ENCODE measurements at places on chromosomes 1 and 21. TPM values are rescaled to one million over a fixed set of nuclear protein-coding genes. Genes with fewer than 3 reads are reported as not detected.

DNA sequence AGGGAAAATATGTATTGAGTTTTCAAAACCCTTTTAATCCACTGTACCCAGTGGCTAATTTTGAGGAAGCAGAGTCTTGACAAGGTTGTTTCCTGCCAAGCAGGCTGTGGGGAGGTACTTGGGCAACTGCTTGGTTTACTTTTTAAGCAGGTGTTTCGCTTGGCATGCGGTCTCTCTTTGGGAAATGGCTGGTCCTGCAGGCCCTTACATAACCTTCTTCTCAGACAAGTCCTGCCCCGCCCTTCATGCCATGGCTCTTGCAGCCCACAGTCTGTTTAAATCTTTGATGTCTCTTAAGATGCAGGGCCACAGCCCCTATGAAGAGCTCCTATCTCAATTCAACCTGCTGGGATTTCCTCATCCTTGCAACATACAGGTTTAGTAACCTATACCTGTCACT is 36.0 kb upstream of the ABCD3 start:
- no peak for DNase-seq

DNA sequence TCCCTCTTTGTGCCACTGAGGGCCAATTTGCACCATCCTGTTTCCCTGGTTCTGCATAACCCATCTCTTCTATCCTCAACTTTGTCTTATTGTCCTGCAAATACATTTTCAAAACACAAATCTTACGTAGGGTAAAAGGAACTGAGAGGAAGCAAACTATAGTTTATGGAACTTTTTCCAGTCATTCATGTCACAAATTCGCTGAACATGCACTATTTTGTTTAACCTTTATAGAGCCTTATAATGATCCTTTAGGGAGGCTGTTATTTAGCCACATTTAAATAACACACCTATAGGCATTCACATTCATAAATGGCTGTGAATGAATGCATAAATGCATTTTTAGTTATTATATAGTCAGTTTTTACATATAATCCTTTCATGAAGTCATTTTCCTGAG is 85.0 kb downstream of the PLPPR5 start:
- DNase-seq = no peak

DNA sequence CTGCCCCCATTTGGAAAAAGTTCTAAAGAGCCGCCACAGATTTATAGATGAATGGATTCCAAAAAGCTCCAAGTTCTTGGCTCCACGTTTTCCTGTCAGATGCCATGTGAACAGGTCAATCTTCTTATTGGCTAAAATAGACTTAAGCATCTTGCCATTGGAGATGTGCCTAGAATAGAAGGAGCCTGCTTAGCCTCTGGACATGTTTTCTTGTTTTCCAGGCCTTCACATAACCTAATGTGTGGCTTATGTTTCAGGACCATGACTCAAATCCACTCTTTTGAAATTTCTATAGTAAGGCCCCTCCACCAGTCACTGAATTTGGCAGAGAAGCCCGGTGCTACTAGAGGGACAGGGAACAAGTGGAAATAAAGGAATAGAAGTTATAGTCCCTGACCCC is 31.5 kb downstream of the PHC2 start:
- no peak for DNase-seq

GRCh38 chr21:36429947-36430546 is 44.9 kb downstream of the CHAF1B start:
- DNase-seq = no peak

- no peak for DNase-seq
Observed at GRCh38 chr1:210940081-210940617, 193.8 kb downstream of the KCNH1 start.

DNA sequence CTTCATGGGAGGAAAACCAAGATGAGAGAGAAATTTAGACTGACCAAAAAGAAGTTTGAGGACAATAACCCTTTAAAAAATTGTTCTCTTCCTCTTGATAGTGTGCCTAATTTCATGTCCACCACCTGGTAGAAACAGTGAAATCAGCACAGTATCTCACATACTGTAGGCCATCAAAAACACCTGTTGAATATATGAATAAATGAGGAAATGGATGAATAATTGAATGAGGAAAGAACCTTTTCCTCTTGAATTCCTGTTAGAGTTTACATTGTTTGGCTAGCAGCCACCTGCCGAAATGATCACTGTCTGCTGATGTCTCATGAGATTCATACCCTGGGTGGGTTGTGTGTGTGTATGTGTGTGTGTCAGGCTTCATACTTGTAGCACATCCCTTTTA is 198.7 kb upstream of the PBX1 start:
- no peak for DNase-seq

DNA sequence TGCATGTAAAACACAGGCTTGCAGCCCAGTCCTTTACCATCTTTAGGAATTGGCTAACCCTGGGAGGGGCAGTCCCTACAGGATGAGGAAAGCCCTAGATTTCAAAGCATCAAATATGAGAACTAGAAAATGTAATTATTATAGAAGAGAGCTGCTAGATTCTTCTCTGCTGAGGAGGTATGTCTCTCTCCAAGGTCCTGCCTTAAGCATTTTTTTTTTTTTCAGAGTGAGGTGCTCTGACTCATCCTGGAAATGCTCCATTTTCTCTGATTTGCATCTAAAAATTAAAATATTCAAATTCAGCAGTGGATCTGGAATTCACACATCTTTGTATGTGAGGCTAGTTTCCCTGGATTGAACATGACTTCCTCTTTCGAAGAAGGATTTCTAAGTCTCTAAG is 149.8 kb downstream of the ZNF648 start:
- no peak for DNase-seq

DNA sequence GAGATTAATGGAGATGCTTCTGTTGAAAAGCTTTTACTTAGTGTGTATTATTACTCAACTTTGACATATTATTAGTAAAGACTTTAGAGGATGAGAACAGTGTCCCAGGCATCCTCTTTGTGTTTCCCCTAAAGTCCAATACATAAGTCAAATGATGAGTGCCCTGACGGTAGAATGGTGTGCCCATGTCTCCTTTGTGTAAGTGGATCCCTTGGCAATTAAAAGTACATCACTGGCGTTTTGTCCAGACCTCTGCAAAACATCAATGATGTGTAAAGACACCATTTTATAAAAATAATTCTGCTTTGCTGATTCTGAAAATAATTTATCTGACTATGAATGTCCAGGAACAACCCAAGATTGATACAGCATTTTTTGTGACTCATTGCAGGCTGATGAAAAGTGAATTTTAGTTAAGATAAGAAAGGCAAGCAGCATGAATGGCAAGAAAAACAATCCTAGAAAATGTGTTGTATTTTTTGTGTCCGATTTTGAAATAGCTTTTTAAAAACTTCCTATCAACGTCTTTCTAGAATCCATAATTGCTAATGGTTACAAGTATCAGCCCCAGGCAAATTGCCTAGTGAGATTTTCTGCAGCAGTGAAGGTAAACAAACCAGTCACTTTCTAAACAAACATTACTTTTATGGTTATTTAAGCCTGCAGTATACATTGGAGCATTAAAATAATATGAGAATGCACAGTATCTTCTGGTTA is 251.5 kb downstream of the PTPRC start:
- no peak for DNase-seq

AADACL4 gene
- not detected for total RNA-seq

GRCh38 chr1:119006406-119007279 is 18.5 kb upstream of the TBX15 start:
- no peak for DNase-seq

SEC16B gene
- 46.2 TPM for total RNA-seq

- no peak for DNase-seq
Observed at GRCh38 chr1:111989531-111990025, at the start of gene KCND3. Gene KCND3 (minus strand): TSS chr1:111989668.

SH2D1B gene
- total RNA-seq = 1.9 TPM

DNA sequence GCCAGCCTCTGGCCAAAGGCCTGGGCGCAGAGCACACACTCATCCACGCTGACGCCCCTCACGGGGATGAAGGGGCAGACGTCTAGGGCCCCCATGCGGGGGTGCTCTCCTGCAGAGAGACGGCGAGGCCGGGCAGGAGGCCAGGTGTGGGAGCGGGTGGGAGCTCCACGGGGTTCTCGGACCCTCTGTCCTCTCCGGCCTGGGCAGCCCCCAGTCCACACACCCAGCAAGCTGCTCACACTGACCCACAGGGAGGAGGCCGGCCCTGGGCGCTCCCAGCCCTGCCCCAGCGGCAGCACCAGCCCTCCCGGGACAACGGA is 2.5 kb downstream of the FTCD start:
- no peak for DNase-seq

DNA sequence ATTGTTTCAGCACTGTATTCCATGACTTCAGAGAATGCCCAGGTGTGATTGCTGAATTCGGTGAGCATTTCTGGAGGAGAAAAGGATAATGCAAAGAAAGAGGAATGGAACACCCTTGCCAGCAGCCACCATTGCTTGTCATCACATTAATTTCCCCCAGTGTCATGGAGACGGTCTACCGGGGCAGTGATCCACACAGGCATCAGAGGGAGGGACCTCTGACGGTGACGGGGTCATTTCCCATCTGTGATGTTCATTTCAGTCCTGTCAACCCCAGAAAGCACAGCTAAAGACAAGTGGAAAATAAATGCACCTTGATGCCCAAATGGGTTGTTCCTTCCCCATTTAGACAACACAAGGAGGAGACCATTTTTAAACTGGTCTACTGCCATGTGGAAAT is 376.4 kb downstream of the PCP4 start:
- no peak for DNase-seq

GRCh38 chr1:112678605-112679004 is 4.1 kb downstream of the MOV10 start:
- no peak for DNase-seq

- no peak for DNase-seq
Observed at GRCh38 chr1:3836421-3836820, 20.6 kb downstream of the CEP104 start.

- DNase-seq = no peak
Observed at GRCh38 chr1:147723691-147724323, 36.6 kb downstream of the GJA5 start.

DNA sequence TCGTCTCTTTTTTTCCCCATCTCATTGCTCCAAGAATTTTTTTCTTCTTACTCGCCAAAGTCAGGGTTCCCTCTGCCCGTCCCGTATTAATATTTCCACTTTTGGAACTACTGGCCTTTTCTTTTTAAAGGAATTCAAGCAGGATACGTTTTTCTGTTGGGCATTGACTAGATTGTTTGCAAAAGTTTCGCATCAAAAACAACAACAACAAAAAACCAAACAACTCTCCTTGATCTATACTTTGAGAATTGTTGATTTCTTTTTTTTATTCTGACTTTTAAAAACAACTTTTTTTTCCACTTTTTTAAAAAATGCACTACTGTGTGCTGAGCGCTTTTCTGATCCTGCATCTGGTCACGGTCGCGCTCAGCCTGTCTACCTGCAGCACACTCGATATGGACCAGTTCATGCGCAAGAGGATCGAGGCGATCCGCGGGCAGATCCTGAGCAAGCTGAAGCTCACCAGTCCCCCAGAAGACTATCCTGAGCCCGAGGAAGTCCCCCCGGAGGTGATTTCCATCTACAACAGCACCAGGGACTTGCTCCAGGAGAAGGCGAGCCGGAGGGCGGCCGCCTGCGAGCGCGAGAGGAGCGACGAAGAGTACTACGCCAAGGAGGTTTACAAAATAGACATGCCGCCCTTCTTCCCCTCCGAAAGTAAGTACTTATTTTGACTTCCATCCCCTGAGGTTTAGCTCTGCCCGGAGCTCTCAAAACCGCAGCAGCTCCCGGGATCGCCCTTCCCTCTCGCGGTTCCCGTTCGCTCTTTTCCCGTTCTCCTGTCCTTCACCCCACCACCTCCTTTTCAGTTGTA is 1.5 kb downstream of the TGFB2 start:
- peak; percentile 57 for DNase-seq

DNA sequence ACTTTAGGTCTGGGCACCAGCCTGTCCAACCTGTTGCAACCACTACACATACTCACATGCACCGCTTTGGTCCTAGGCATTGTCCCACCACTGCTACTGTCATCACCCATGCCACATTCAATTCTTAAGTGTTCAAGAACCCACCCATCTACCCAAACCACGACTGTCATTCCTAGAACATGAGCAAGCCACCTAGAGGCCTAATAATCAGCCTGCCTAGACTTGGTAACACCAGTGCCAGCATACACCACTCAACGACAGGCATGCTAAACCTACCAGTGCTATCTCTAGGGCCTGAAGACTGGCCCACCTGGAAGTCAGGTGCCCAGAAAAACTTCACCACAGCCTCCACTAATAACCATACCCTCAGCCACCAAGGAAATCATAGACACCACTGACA is 532.8 kb upstream of the DEPDC1 start:
- DNase-seq = no peak

DNA sequence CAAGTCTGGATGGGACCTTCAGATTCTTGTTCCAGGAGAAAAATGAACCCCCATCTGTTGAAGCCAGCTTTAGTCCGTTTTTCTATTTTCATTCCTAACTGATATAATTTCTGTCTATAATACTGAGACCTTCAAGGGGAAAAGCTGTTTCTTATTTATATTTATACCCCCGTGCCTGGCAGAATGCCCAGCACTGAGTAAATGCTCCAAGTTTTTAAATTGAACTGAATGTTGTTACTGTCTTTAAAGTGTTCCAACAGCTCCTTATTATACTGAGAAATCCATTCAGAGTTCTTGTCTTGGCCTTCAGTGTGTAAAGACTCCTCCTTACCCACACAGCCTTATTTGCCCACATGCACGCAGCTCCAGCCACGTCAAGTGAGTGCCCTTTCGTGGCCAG is 178.6 kb upstream of the HMGB4 start:
- DNase-seq = no peak

OLIG2 gene
- total RNA-seq = not detected

GRCh38 chr1:180901076-180901990 is 11.4 kb upstream of the KIAA1614 start:
- DNase-seq = no peak

DNA sequence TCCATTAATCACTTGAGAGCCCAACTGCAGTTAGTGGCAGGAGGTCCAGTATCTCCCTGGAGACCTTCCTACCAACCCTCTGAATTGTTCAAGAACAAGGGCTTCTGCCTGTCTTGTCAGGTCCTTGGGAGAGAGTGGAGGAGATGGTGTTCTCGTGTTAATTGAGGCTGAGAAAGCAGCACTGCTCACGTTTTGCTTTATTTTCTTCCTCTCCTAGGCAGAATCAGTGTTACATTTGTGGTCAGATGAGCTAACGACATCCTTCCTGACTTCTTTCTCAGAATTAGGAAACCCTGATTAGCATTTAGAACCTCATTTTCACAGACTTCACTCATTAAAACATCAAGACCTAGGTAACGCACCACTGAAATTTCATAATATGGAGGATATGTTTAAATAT is 26.4 kb upstream of the LRIG2 start:
- no peak for DNase-seq

DNA sequence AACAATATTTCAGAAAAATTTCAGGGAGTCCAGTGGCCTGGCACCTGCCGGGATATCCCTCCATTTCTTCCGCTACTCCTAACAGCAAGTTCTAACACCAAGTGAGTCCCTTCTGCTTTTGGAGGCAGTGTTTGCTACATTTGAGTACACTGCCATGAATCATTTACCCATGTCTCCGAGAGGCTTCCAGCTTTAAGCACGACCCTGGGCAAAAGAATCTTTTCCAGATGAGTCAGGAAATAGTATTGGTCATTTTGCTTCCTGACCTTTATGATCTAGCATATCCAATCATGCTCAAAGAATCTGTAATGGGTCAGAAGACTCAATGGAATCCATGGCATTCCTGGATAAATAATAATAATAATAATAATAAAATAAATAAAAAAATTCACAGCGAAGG is 60.7 kb upstream of the FMN2 start:
- no peak for DNase-seq

KPRP gene
- total RNA-seq = not detected
